ENCODE measurements at places on chromosomes 3 and 15. TPM values are rescaled to one million over a fixed set of nuclear protein-coding genes. Genes with fewer than 3 reads are reported as not detected.

- DNase-seq: peak; percentile 53
Observed at GRCh38 chr3:194166682-194167479, 30.9 kb downstream of the HES1 start.

- DNase-seq: peak; percentile 35
Observed at GRCh38 chr15:41567862-41568261, 8.8 kb downstream of the TYRO3 start.

SPINK8 gene
- not detected for total RNA-seq

C15orf62 gene
- 0.16 TPM for total RNA-seq

GRCh38 chr3:121895121-121895520 is 920 bp downstream of the SLC15A2 start:
- no peak for DNase-seq

GRCh38 chr3:188712248-188712924 is 459.4 kb upstream of the TPRG1 start:
- DNase-seq: no peak

NANOGP8 gene
- total RNA-seq: not detected

DNA sequence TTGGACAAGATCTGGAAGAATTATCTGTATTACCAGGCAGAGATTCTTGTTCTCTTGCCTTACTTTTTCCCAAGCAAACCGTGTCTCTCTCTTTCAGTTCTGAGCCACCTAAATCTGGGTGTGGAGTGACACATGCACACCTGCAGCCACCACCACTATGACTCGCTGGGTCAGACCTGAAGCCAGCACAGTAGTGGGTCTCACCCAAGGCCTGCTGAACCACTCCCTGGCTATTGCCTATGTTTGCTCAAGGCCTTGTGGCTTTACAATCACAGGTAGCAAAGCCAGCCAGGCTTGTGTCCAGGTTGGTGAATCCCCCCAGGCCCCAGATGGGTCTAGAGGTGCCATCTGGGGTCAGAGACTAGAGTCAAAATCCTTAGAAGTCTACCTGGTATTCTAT is 28.7 kb upstream of the COPB2 start:
- no peak for DNase-seq

- DNase-seq: peak; percentile 63
Observed at GRCh38 chr15:36791844-36792571, 212.6 kb downstream of the CDIN1 start.

GRCh38 chr15:71097890-71098289 is 17.4 kb upstream of the THSD4 start:
- DNase-seq: no peak

- DNase-seq: no peak
Observed at GRCh38 chr15:62853114-62853840, 189.3 kb upstream of the TPM1 start.

- DNase-seq: no peak
Observed at GRCh38 chr3:36736301-36736700, 28.1 kb downstream of the DCLK3 start.

DNA sequence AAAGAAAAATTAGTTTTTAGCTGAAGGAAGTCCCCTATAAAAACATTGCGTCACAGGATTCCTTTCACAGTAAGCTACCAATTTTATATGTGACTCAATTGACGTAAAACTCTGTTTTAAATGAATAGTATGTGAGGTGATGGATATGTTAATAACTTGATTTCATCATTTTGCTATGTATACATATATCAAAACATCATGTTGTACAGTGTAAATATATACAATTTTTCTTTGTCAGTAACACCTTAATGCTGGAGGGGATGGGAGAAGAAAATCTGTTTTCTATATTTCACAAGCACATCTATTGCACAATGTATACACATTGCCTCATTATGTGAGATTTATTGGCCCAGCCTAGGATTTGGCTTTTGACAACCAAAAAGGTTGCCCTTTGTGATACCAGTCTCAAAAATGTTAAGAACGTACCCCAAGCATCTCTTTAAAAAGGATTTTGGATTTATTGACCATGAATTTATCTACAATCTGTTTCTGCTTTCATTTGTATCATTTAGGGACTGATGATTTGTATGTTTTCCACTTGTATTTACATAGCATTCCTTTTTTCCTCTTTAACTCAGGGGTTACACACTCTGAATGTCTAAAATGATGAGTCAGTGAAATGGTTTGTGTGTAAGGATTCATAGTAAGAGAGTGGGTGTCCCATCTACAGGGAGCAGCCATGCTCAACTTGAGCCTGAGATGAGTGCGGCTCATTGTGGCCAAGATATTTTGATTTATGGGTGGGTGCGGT is 62.6 kb downstream of the CRTC3 start:
- no peak for DNase-seq

DNA sequence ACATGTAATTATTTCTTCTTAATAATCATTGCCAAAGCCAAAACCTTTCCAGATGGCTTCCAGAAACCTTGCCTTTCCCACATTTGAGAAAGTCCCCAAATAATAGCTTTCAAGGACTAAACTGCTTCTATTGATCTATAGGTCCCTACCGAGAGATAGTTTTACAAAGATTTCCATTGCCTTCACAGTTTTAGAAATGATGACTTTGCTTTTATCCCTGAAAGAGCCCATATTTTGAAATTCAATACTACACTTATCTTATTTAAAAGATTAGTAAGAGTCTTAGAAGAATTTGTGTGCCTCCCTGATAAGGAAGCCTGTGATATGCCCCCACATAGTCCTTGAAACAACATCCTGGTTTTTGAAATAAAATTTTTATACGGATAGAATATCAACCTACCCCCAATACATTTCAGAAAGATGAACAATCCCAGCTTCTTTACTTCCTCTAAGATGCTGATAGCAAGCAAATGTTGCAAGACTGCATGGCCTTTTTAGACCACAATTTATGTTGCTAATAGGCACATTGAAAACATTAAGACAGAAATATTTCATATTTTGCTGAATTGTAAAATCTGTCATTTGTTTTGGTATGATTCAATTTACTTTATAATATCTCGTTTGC is 146.3 kb downstream of the TMCO5A start:
- no peak for DNase-seq

TAGLN3 gene
- total RNA-seq: not detected

DNA sequence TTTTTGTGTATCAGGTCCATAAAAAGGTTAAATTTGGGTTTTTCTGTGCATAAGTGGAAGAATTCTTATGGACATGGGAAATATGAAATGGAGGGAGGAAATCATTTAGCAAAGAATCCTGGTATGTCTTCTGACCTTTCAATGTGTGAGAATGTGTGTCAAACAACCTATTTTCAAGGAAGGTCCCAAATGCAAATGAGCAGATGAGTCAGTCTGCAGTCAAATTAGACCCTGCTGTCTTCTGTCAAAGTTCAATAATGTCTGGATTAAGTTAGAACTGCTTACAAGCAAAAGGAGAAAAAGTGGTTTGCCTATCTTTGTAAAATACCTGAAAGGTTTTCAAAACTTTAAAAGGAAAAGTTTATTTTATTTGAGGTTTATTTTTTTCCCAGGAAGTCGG is 15.3 kb downstream of the FBN1 start:
- DNase-seq: no peak

SCAMP5 gene
- 1.2 TPM for total RNA-seq

IL5RA gene
- 1.0 TPM for total RNA-seq

DNA sequence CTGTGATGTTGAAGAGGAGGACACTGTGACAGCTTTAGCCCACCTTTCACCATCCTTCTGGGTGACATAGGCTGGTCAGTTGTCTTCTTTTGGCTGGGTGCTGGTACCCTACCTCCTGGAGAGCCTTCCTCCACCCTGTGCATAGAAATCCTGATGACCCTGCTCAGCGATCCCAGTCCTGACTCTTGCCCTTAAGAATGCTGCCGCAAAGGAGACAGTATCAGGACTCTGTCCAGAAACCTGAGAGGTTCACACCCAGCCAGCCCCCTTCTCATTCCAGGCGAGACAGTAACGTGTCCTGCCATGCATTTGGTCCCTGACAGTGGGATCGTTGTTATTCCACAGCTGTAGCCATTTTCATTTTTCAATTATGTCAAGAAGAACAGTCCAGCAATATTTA is 312.8 kb upstream of the CHRM5 start:
- no peak for DNase-seq

GRCh38 chr15:68582236-68582635 is 3.4 kb downstream of the CORO2B start:
- DNase-seq: no peak

GRCh38 chr3:20696388-20697150 is 510.6 kb upstream of the SGO1 start:
- no peak for DNase-seq

GRCh38 chr15:39682366-39682765 is 100.3 kb downstream of the FSIP1 start:
- no peak for DNase-seq

GRCh38 chr3:98754483-98754882 is 8.7 kb upstream of the ST3GAL6 start:
- DNase-seq: no peak

DNA sequence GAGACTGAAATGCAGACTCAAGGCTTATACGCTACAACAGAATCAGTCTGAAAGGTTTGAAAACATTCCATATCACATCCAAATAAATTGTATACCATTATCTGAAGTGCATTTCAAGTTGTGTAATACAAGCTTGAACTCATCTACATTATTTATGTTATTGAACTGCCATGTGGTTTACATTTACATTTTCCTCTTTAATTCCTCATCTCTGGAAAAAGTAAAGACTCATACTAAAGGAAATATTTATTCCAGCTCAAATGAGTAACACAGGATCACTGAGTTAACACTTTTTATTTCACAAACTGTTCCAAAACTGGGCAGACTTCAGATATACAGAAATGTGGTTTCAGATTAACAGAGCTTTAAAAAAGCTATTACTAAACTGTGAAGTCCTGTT is 282.5 kb downstream of the ULK4 start:
- DNase-seq: no peak

INO80 gene
- 9.4 TPM for total RNA-seq

SV2B gene
- total RNA-seq: 4.1 TPM

- peak; percentile 65 for DNase-seq
Observed at GRCh38 chr3:31196881-31197364, 302.5 kb upstream of the GADL1 start.

GRCh38 chr3:123405021-123405420 is 43.9 kb downstream of the ADCY5 start:
- DNase-seq: no peak

DNA sequence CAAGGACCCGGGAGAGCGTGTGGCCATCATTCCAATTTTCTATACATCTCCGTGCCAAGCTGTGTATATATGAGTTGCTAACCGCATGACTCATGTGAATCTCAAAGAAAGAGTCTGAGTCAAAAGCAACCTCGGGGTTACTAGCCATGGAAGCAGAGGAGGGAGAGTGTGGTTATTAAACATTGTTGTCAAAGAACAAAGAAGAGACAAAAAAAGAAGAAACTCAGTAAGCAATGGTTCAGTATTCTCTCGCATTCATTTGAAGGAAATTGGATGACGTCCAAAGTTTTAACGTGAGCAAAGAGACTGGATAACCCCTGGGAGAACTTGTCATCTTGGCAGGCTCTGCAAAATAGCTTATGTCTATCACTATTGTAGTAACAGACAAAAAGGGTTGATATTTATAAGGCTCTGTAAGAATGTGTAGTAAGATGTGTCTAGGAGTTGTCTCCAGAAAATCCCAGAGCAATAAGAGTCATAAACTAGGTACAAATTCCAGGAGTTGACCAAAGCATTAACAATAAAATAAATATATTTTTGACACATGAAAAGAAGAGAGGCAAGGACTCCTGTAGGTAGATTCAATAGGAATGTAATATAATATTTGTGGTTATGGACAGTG is 52.8 kb upstream of the GRM7 start:
- no peak for DNase-seq

DNA sequence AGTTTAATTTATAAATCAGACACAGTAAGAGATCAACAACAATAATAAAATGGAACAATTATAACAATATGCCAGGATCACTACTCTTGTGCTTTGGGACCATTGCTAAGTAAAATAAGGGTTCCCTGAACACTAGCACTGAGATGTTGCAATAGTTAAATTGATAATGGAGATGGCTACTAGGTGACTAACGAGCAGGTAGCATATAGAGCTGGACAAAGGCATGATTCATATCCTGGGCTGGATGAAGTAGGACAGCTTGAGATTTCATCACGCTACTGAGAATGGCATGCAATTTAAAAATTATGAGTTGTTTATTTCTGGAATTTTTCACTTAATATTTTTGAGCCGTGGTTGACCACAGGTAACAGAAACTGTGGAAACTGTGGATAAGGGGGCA is 20.7 kb upstream of the MYZAP start:
- DNase-seq: no peak

DNA sequence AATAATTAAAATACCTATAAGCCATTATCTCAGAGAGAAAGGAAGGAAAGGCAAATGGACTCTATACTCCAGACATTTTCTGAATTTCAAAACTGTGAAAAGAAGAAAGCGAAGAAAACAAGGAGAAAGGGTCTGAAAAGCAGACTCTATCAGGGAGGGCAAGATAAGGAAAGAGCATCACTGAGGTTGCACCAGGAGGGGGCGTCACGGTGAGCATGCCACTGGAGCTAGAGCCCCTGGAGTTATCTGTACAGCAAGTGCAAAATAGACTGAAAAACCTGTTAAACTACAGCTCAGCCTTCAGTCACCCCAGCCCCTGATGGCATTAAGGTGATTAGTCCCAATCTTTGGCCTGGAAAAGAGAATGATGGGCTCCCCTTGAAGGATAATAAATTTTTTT is 514.3 kb downstream of the GABRG3 start:
- no peak for DNase-seq

GRCh38 chr3:40924559-40925141 is 274.7 kb upstream of the CTNNB1 start:
- DNase-seq: no peak

DNA sequence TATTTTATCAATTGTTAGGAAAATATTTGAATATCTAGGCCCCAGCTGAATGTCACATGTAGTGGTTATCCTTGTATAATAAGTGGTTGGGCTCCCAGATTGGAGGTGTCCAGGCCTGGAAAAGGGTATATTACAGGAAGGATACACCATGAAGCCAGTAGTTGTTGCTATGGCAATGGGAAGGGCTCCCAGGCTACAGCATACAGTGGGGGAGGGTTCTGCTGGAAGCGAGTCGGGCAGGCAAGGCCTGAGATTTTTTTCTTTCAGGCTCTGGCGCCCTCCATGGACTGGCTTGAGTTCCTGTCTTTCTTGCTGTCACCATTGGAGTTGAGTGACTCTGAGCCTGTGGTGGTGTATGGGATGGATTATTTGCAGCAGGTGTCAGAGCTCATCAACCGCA is 8.9 kb downstream of the ECE2 start:
- DNase-seq: no peak

DNA sequence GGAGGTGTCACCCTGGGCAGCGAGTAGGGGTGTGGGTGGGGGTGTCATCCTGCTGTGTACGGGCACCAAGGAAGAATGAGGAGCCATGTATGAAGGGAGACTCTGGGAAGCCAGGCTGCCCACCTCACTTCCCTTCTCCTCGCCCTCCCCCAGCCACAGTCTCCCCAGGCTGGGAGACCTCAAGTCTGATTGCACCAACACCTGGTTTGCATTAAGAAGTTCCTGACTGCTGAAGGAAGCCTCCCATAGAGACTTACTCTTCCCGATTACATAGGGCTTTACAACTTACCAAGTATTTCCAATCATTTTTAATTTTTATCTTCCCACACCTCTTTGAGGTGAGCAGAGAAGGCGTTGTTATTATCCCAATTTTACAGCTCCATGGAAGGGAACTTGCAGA is 29.5 kb upstream of the SMAD3 start:
- no peak for DNase-seq

- DNase-seq: no peak
Observed at GRCh38 chr3:73753985-73754384, 129.2 kb upstream of the PDZRN3 start.

- DNase-seq: no peak
Observed at GRCh38 chr3:138438896-138439295, 4.5 kb downstream of the ESYT3 start.
